Astrocyte of the spinal cord (primary cell): ENCODE measurements at places on chromosomes 11 and 22.
A peak's percentile ranks its signal among the peaks of the same experiment; 100 is the strongest.

GRCh38 chr22:46107089-46107664 is 43.1 kb upstream of the PPARA start:
- no peak for DNase-seq

GRCh38 chr11:112769170-112769569 is 192.1 kb upstream of the NCAM1 start:
- DNase-seq = no peak

- DNase-seq = no peak
Measured at GRCh38 chr11:85723088-85723487, 37.1 kb upstream of the CCDC89 start.

- no peak for DNase-seq
Measured at GRCh38 chr11:35146074-35146521, 7.1 kb downstream of the CD44 start.

- DNase-seq = no peak
Measured at GRCh38 chr11:16410479-16410878, 54.1 kb upstream of the SOX6 start.

DNA sequence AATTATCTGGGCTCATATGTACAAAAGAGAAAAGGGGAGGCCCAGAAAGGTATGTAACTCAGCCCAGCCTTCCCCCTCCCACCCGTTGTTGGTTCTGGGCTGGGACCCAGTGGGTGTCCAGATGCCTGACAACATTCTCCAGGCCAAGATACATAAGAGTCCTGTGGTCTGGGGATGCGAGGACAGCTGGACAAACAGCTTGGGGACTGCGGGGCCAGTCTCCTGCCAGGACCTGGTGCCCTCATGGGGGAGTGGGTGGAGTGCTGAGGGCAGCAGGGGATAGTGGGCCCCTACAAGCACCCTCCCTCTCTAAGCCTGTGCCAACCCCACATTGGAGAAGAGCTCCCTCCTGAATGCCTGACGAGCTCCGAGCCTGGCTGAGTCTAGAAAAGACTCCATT is 3.5 kb upstream of the SLC22A6 start:
- DNase-seq = no peak

DNA sequence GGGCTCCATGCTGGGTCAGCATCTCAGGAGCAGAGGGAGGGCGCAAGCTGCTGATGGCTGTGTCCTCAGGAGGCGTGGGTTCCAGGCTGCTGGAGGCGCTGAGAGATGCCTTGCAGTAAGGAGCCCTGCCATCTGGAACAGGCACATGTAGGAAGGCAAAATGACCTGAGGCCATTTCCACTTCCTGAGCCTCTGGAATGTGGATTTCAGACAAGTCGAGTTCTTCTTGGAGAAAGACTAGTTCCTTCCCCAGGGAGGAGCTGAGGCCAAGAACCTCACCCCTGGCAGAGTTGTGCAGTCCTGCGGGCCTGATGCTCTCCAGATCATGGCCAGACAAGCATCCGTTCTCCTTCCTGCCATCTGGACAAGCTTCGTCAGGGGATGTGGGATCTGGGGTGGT is 19.3 kb downstream of the HPS4 start:
- no peak for DNase-seq

- DNase-seq = peak; percentile 87
Measured at GRCh38 chr22:40183029-40183581, 5.4 kb downstream of the TNRC6B start.

GRCh38 chr11:62171261-62171723 is 18.7 kb upstream of the SCGB1D1 start:
- DNase-seq = peak; percentile 72

DNA sequence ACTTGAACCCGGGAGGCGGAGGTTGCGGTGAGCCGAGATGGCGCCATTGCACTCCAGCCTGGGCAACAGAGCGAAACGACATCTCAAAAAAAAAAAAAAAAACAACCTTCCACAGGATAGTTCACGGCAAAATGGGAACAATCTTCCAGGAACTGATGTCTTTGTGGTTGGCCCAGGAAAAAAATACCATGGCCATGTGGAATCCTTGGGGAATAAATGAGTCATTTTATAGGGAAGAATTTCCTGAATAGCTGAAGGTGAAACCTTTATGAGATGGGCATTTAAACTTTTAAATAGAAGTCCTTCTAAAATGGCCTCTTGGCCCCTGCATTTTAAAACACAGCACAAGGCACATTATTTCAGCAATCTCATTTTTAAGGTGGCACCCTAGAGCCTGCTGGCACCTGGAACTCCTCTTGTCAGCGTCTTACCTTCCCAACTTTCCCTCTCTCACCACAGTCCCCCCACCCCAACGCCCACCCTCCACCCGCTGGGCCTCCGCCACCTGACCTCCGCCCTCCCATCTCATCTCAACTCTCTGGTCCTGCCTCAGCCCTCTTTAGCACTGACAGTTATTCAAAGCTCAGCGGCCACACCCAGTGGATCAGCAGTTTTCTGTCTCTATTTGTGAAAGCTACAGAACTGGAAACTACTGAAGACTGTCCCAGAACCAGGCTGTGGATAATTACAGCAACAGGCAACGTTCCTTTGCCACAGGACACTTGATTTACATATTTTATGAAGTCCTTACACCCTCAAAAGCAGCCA is 43.1 kb downstream of the SCGB1A1 start:
- DNase-seq = peak; percentile 36

DNA sequence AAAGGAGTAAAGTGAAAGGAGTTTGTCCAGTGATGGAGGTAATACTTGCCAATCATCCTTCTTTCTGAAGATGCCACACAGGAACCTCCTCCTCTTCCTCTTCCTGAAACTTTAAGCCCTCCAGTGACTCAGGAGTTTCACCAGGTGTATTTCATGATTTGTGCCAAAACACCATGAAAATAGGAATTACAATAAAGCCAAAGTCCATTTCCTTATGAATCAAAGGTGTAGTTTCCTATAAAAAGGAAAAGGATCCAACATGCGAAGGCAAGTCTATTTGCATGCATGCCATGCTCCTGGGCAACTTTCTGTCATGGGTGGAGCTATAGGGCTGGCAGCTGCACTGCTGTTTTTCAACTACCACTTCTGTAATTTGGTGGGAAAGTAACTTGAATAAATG is 9.8 kb upstream of the POU2AF1 start:
- no peak for DNase-seq

GRCh38 chr11:72331761-72332160 is 87.8 kb upstream of the PHOX2A start:
- DNase-seq = no peak

GRCh38 chr11:68524681-68525080 is 64.1 kb downstream of the PPP6R3 start:
- DNase-seq = no peak

GRCh38 chr11:126467046-126467370 is 111.5 kb downstream of the ST3GAL4 start:
- DNase-seq = no peak
